Dermis microvascular lymphatic vessel endothelial cell (primary cell): ENCODE measurements at places on chromosomes 1 and 21.

- DNase-seq = no peak
These were observed 29.6 kb downstream of the DMBX1 start for GRCh38 chr1:46519209-46519608.

GRCh38 chr1:94999456-95000131, 72.7 kb upstream of the CNN3 start:
- DNase-seq = no peak

- no peak for DNase-seq
These were observed 230.5 kb downstream of the SPATA17 start for GRCh38 chr1:217861658-217862057.

DNA sequence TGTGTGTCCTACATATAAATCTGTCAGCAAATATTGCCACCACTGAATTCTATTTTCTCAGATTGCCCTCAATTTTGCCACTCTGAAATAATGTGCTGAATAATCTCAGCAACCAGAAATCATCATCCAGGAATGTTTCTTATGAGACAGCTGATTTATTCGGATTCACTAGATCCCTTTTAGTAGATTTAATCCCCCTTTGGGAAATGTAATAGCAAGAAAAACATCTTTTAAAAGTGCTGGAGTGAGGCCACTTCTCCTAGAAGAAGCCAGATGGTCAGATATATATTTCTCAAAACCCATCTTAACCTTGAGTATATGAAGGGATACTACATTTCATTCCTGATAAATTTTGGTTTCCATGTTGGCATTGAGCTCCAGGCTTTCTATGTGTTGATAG, 327.7 kb downstream of the SMYD3 start:
- no peak for DNase-seq

DNA sequence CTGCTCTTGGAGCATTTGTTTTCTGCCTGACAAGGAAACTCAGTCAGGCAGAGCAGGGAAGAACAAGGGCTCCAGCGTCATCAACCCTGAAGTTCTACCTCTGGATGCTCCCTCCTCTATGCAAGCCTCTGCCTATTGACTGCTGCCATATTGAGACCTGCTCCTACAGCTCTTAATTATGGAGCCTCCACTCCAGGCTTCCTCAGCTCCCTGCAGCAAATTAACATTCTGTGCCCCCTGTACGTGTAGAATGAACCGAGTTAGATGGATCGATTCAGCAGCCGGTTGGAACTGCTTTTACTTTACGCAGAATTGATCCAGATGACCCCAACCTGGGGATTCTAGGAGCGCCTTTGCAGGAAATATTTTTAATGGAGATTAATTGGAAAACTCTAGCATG, 68.7 kb downstream of the KIRREL1 start:
- DNase-seq = no peak

DNA sequence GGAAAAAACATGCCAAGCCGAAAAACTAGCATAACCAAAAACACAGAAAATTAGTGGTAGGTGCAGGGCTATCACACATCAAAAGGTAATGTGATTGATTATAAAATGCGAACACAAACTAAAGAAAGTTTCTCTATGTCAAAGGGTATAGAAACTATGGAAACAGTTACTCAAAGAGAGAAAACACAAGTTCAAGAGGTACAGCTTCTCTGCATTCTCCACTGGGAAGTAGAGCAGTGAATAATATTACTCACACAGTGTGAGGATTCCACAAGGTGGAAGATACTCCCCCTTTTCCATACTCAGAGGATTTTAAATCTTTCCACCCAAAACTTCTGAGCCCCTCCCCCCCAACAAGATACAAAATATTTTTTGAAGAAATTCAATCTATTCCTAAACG, 18.6 kb downstream of the AKT3 start:
- DNase-seq = no peak

DNA sequence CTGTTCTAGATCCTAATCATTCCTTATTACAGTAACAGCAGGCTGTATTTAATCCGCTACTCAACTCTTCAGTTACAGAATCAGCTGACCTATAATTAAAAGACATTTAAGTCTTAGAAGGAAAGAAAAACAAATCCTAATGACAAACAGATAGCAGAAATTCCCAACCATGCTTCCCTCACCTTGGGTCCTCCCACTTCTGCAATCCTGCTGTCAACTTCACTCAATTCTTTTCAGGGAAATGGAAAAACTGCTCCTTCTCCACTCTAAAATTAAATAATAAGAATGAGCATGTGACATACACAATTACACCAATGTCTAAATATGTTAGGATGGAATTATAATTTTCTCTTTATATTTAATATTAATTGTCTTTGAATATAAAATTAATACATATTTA, 182.6 kb upstream of the LYPLAL1 start:
- no peak for DNase-seq

GRCh38 chr1:245583081-245583480, 428.3 kb downstream of the KIF26B start:
- no peak for DNase-seq

- DNase-seq = no peak
These were observed 16.0 kb downstream of the DHRS3 start for GRCh38 chr1:12601700-12602658.

DNA sequence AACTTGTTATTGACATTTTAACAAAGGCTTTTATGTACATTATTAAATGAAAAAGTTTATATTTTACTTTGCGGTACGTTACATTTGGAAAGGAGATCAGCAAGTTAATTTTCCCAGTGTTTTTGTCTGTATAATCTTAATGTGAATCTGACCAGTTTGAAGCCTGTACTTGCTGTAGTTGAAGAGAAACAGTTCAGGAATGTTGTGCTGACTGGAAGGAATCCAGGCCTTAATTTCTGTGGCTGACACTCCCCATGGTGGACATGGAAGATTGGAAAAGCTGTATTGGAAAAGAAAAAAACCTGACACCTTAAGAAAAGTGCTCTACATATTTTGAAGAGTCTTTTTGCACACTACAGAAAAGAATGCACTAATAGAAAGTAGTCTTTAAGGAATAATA, 15.5 kb downstream of the LEPR start:
- no peak for DNase-seq
